ENCODE measurements at places on chromosomes 4 and X.
A peak's percentile ranks its signal among the peaks of the same experiment; 100 is the strongest.

GRCh38 chr4:48222491-48222890 lies 47.1 kb downstream of the TEC start:
- DNase-seq = no peak

- DNase-seq = no peak
Measured at GRCh38 chr4:99356992-99357391, 4.4 kb upstream of the ADH1C start.

- DNase-seq = no peak
Measured at GRCh38 chr4:117515921-117516320, 430.5 kb upstream of the TRAM1L1 start.

DNA sequence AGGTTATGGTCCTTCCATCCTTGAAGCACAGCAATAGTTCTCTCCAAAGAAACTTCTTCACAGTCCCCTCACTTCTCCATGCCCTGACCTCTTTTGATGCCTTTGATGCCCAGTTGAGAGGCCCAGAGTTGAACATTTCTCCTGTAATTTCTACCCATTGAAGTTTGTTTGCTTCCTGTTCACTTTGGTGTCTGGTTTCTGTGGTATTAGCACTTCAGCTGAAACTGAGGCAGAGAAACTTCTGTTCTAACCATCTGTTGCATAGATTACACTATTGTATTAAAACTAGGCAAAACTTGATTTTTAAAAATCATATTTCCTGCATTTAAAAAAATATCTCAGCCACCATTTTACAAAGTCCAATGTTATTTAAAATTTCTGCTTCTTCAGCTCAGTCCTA lies 89.8 kb upstream of the ADGRG2 start:
- no peak for DNase-seq

DNA sequence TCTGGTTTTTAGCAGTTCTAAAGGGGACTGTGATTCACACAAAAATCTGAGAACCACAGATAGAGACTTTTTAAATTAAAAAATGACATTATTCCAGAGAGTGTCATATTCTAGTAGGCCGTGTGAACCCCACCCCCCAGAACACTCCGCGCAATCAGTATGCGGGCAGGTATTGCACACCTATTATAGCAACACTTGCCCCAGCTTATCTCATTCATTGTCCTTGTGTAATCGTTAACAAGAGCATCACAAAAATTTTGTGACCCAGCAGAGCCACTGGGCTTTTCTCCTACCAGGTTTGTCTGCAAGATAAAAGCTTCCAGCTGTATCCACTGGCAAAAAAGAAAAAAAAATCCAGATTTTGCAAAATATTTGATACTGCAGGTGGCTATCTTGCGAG lies 394.1 kb upstream of the SMIM31 start:
- no peak for DNase-seq

GRCh38 chr4:7893539-7893938 lies 46.1 kb downstream of the AFAP1 start:
- DNase-seq = no peak

DNA sequence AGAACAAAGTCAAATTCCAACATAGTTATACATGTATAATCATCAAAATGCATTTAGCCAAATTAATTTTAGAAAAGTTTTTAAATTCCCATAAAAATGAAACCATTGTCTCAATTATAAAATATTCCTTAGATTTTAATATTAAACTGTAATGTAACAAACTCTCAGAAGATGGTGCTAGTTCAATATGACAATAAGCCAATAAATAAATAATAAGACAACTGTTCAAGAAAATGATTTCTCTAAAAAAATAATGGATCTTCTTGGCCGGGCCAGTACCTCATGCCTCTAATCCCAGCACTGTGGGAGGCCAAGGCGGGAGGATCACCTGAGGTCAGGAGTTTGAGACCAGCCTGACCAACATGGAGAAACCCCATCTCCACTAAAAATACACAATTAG lies 80.3 kb downstream of the RAB28 start:
- no peak for DNase-seq

GRCh38 chrX:21798677-21799219 lies 40.7 kb upstream of the MBTPS2 start:
- no peak for DNase-seq

DNA sequence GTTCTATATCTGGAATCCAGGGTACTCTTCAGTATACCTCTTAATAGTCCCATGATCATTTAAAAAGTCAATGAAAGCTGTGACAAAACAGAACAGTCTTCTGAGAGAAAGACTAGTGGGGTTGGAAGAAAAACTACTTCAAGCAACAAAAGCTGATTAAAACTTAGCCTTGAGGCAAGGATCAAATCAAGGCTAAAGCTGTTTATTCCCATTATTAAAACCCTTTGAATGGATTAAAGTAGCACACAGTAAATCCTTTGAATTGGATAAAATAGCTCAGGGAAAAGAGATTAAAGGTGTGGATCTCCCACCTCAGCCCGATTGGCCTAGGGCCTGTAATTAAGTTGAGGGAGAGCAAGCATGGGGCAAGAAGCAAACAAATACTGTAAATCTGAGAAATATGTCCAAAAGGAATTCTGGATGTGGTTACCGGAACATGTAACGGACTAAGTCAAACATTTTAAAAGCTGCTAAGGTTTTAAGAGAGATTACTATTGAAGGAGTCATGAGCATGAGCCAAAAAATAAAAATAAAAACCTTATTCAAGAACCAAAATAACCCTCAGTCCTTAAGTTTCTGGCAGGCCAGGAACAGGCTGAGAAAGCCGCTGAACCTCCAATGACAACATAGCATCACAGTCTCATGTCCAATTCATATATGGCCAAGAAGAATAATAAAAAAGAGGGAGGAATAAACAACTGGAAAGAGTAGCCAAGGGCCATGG lies 257.3 kb upstream of the NEIL3 start:
- no peak for DNase-seq

DNA sequence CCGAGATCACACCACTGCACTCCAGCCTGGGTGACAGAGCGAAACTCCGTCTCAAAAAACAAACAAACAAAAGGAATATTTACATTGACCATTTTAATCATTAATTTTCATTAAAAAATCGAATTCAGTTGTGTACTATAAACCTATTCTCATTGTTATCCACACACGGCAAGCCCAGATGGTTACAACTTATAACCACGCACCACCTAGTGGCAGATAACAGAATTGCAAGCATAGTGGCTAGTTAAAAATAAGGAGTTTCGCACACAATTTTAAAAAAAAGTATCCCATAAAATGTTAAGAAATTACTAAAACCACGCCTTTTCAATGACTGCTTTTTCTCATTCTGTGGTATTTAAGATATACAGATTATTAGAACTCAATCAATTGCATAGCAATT lies 25.4 kb downstream of the MBNL3 start:
- peak; percentile 15 for DNase-seq

DNA sequence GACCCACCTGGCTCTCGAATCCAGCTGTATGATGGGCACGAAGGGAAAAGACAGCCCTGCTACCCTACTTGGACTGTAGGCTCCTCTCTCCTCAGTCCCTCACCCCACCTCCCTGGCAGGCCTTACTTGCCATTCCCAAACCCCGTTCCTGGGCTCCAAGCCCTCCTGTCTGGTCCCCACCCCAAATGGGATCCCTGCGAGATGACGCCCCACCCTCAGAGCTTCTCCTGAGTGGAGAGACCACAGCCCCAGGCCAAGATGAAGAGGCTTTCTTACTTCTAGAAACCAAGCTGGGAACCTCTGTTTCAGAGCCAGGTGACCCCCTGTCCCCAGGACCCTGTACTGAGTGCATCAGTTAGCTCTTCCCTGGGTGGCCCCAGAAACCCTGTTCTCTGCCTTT lies 4.5 kb downstream of the NALF2 start:
- DNase-seq = no peak
